ENCODE measurements at places on chromosomes 5 and 9. TPM values are rescaled to one million over a fixed set of nuclear protein-coding genes. Genes with fewer than 3 reads are reported as not detected.

SSBP2 gene
- total RNA-seq: 10.7 TPM

PTAR1 gene
- total RNA-seq: 80.6 TPM

PRRT1B gene
- total RNA-seq: not detected

KDM4C gene
- 25.4 TPM for total RNA-seq

SPARC gene
- 1,783 TPM for total RNA-seq

ADGRV1 gene
- total RNA-seq: 0.50 TPM

All from thoracic aorta endothelial cell (primary cell).